ENCODE measurements at places on chromosomes 5 and 9.

DNA sequence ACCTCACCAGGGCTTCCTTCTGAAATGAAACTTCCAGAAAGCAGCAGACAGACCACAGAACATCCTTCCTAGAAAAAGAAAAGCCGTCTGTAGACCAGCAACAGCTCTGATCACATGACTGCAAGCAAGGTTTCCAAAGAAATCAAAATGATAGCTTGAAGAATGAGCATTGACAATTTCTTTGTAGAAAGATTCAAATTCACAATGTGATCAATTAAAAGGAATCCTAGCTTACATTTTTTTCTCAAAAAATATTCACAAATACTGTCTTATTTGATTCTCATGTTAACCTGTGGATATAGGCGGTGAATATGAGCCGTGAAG, 144.9 kb downstream of the MTX3 start:
- no peak for DNase-seq

GRCh38 chr9:100352201-100352726, 478 bp downstream of the TEX10 start:
- DNase-seq, result peak; percentile 49

DNA sequence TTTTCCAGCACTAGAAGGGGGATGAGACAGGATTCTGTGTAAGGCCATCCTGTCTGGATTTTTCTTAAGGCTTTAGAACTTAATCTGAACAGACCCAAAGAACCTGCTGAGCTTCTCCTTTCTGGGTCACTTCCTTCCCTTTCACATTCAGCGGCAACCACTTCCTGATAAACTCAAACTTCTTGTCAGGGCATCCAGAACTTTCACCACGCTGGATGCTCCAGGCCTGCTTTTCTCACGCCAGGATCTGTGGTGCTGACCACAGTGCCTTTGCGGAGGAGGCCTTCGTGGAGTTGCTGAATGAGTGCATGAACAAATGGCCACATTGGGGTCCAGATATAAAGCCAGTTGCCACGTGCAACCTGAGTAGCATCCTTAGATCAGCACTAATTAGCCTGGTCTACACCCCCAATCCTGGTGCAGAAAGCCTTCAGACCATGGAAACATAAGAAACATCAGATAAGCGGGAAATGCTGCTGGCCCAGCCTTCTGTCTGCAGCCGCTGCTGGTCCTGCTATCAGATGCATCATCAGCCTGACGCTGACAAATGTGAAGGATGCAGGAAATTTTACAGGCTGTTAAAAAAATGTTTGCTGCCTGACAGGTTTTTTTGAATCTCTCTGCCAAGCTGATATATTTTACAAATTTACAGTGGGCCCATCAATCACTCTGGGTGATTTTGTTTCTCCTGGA, 75.3 kb upstream of the BARHL1 start:
- no peak for DNase-seq

GRCh38 chr9:123407217-123407851, 51.3 kb downstream of the CRB2 start:
- no peak for DNase-seq

- no peak for DNase-seq
Observed at GRCh38 chr9:38422555-38423260, 1.5 kb downstream of the IGFBPL1 start.

Measured in urothelium cell line (cell line).